ENCODE measurements at places on chromosomes 3 and 15.
A peak's percentile ranks its signal among the peaks of the same experiment; 100 is the strongest.

DNA sequence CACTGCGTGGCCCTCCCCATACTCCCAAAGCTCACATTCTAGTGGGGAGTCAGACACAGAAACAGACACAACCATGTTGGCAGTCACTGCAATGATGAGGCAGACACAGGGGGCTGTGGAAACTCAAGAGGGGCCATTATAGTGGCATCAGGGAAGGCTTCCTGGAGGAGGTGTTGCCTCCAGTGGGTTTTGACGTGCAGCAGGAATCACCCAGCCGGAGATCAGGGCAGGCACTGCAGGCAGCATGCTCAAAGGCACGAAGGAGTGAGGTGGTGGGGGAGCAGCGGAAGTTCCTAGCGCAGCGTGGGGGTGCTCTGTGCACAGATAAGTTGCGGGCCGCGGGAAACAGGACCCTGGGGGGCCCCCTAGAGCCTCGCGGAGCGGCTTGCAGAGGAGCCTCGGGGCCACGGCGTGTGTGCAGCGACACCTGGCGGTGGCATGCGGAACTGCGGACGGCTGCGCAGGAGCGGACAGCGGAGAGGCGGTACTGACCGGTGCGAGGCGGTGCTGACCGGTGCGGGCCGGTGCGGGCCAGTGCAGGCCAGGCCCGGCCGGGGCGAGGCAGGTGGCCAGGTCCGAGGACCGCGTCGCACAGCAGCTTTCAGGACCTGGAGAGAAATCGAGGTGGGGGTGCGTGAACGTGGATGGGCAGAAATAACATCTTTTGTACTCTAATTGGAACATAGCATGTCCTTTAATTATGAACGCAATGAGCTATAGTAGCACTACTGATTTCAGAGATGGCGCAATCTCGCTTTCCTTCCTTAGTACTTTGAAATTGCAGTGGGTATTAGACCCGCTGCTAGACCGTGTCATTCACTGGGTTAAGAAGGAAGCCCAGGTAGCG, 101.5 kb downstream of the FBLN2 start:
- no peak for ATAC-seq

- ATAC-seq: no peak
Observed at GRCh38 chr3:130748981-130749380, 2.4 kb upstream of the PIK3R4 start.

DNA sequence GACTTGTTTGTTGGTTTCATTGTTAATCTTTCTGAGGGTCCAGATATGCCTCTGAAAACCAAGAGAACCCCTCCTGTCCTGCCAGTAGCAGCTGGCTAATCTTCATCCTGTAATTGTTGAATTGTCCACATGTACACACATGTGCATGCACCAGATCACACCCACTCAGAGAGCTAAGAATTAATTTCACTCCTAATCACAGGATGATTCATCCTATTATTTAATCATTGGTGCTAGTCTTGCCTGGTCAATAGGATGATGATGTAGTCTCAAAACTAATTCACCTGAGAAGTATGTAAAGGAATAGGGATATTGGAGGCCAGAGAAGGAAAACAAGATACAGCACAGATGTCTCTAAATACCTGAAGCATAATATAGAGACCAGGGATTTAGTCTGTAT, 7.8 kb upstream of the AHSG start:
- no peak for ATAC-seq

- no peak for ATAC-seq
Observed at GRCh38 chr15:75663931-75664421, 16.3 kb downstream of the SNX33 start.

DNA sequence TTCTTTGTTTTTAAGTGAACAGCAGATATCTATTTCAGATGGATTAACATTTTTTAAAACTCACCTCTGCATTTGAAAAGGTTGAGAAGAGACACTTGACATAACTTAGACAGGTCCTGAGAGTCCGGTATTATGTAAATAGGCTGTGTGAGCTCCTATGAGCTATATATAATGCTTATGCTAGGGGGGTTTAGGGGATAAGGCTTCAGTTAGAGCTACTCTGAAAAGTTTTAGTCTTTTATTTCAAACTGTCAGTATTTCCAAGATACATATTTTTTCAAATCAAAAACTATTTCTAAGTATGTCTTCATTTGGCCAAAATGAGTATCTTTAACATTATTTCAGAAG, 16.9 kb downstream of the SHC4 start:
- ATAC-seq: no peak

- no peak for ATAC-seq
Observed at GRCh38 chr3:101643861-101644613, 32.9 kb downstream of the ZBTB11 start.

DNA sequence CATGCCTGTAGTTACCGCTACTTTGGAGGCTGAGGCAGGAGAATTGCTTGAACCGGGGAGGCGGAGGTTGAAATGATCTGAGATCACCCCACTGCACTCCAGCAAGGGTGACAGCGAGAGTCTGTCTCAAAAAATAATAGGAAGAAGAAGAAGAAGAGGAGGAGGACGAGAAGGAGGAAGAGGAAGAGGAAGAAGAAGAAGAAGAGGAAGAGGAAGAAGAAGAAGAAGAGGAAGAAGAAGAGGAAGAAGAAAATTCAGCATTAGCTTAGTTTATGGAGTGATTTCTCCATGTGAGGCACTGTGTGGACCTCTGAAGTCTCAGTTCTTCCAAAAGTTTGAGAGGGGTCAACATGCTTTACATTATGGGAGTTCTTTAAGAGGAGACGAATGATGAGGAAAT, 17.4 kb upstream of the MEGF11 start:
- no peak for ATAC-seq

DNA sequence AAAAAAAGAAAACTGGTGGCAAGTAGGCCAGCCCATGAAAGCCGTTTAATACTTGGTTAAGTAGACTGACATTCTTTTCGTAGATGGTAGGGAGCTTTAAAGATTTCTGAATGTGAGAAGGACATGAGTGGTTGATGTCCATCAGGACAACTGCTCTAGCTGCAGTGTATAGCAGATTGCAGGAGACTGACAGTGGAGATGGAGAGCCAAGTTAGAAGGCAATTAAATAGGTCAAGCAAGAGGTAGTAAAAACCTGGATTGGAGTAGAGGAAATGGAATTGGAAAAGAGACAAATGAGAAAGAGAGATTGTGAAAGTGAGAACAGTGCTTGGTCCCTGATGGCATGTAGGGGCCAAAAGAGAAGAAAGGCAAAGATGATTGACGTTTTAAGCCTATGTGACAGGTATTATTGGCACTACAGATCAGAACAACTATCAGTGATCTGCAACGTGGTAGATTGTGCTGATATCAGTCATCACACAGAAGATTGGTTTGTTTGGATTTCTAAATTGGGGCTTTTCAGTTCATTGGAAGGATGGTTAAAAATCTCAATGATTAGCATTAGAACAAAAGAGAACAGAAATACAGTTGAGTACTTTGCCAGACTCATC, 74.0 kb downstream of the CNTN4 start:
- ATAC-seq: no peak

GRCh38 chr15:27438403-27439375, 467.7 kb downstream of the GABRG3 start:
- ATAC-seq: no peak

GRCh38 chr15:94305133-94305532, 73.8 kb downstream of the MCTP2 start:
- ATAC-seq: no peak

GRCh38 chr3:136543385-136543784, 208.8 kb downstream of the STAG1 start:
- no peak for ATAC-seq

DNA sequence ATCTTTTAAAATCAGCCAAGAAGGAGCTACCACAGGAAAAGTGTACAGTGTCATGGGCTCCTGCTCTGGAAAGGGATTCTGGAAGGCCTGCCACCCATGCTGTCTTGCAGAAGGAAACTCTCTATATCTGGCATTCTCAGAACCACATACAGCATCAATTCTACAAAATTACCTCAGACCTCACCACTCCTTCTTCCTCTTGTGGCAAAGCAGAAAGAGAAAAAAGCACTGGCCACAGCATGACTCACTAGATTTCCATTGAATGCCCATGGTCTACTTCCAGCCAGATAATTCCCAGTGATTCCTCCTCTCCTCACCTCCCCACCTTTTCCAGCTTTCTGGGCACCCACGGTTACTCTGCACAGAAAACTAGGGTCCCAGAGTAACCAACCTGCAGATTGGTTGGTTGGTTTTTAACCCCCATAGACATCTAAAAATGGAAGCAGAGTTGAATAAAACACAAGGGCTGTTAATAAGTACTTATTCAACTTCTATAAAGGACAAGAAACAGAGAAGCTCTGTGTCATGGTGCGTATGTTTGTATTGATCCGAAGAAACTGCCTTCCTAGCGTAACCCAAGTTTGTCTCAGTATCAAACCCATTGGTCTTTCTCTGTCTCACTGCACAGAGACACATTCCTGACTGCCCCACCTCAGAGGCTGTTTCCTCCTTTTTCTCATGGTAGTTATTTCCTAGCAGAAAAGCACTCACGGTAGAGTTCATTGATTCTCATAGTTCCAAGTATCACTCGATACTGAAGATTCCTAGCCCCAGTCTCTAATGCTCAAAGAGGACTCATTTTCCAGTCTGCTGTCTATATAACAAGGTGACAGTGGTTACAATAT, 67.7 kb downstream of the LDHAL6B start:
- ATAC-seq: no peak

DNA sequence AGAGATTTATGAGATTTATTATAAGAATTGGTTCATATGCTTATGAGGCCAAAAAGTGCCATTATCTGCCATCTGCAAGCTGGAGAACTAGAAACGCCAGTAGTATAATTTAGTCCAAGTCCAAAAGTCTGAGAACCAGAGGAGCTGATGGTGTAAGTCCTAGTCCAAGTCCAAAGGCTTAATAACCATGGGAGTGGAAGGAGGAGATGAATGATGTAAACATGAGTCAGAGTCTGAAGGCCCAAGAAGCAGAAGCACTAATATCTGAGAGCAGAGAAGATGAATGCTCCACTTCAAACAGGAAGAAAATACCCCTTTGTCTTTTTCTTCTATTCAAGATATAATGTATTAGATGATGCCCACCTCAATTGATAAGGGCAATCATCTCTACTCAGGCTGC, 185.7 kb downstream of the CGGBP1 start:
- no peak for ATAC-seq

GRCh38 chr3:173257797-173258196, 116.8 kb upstream of the SPATA16 start:
- ATAC-seq: no peak

GRCh38 chr15:58159827-58160386, 21.7 kb downstream of the AQP9 start:
- no peak for ATAC-seq

DNA sequence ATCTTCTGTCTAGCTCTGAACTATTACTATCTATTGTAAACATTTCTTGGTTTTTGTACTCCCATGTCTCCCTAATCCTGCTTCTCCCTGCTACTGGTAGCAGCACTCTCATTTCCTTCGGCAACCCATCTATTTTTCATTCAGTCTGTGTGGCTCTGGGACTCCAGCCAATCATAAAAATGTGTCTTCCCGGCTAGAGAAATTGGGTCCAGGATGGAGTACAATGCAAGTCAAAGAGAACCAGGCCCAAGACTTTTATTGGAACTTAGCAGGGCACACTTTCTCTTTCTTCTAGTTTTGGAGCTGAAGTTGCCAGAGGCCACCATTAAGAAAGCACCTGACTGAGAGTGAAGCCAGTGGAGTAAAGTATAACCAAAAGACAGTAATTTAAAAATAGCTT, 22.8 kb upstream of the ARHGEF26 start:
- ATAC-seq: no peak

GRCh38 chr3:101902041-101902440, 52.7 kb downstream of the NFKBIZ start:
- ATAC-seq: peak; percentile 96

DNA sequence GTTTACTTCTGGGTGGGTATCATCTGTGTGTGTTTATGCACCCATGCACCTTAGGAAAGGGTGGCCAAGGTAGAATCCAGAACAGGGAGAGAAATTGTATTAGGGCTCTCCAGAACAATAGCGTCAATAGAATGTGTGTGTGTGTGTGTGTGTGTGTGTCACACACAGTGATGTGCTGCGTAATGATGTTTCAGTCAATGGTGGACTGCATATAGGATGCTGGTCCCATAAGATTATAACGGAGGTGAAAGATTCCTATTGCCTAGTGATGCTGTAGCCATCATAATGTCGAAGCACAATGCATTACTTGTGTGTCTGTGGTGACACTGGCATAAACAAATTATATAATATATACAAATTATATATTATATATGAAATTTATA, 69.3 kb upstream of the PRR23C start:
- no peak for ATAC-seq

- ATAC-seq: no peak
Observed at GRCh38 chr3:8652324-8652987, 7.9 kb upstream of the SSUH2 start.

DNA sequence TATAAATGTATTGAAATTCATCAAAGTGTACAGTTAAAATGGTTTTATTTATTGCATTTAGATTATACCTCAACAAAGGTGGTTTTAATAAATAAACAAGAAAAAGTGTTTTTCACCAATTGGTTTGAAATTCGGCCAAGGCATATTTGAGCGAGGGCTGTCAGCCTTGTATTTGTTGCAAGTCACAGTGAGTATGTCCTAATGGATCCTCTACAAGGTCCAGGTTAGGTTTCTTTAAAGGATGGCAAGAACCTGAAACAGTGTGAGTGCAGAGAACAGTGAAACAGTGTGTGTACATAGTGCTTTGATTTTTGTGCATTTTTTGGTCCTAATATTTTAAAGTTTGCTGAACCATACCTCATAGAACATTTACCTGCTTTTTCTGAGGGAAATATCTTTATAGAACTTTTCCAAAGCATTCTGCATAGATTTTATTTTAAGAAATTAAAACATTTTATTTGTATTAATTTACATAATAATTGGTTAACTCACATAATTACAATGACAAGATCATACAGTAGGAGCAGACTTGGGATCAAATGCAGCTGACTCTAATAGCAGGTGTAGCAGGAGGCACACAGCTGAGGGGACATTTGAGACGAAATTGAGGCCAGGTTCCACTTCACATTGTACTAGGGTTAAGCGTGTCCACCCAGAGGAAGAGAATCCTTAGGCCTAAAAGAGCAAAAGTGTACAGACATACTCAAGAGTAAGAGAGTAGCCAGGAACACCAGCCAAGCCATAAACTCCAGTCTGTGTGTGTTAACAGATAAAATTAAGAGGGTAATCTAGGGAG, 428.8 kb upstream of the TPRG1 start:
- ATAC-seq: no peak

DNA sequence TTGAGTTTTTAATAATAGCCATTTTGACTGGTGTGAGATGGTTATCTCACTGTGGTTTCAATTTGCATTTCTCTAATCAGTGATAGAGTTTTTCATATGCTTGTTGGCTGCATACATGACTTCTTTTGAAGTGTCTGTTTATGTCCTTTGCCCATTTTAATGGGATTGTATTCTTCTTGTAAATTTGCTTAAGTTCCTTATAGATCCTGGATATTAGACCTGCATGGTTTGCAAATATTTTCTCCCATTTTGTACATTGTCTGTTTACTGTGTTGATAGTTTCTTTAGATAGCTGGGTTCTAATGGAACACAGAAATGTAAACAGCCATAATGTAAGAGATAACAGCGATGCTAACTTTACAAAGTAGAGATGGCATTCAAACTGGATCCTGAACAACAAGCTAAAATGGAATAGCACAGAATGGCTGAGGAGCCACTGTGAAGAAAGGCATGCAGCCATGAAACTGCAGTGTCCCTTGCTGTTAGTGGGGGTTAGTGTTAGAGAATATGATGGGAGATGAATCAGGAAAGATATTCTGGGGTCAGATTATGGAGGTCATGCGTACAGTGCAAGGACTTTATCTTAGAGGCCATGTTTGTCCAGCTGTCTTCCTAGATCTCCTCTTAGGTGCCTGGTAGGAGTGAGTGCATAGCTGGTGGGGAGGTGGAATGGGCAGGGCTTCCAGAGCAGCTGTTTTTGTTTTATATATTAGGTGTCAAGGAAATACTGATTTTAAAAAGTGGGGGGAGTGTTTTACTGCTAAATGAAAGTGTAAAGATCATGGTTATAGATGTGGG, 48.1 kb downstream of the BBS4 start:
- ATAC-seq: no peak

Data from motor neuron (in vitro differentiated cells).